ENCODE measurements at places on chromosomes 12 and 14.

- DNase-seq: no peak
These were observed 11.7 kb downstream of the PELI2 start for GRCh38 chr14:56129933-56130332.

DNA sequence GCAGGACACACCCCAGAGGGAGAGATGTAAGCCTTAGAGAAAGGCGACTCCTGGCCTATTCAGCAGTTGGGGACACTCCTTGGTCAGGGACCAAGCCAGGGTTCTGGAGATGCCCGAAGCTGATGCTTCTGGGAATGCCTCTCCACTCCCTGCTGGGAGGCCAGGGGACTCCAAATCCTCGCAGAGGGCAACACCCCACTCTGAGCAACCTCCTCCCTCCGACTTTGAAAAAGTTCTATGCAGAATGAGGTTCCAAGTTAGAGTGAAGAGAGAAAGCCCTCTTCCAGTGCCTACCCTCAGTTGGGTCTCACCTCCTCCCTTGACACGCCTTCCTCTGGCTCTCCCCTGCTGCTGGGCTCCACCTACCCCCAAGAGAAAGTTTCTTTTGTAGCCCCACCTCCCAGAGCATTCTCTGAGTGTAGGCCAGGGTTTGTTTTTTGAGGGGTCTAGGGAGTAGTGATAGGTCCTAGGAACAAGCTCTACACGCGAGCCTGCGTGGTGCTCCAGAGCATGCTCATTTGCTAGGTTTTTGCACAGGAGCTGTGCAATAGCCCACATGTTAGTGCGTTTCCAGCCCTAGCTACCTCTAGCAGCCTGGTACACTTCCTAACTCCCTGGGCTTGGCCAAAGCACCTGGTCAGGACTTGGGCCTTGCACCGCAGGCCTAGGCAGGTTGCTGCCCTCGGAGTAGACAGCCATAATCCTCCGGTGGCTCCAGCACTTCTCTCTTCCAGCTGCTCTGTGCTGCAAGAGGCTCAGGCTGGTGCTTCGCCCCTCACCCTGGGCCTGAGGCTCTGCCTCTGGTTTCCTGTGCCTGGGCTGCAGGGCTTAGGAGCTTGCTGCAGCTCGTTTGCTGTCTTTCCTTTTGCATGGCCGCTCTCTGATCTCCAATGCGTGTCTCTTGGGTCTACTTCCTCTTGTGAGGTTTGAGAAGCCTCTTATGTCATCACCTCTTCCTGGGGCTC is 590 bp upstream of the CEBPE start:
- DNase-seq: no peak

DNA sequence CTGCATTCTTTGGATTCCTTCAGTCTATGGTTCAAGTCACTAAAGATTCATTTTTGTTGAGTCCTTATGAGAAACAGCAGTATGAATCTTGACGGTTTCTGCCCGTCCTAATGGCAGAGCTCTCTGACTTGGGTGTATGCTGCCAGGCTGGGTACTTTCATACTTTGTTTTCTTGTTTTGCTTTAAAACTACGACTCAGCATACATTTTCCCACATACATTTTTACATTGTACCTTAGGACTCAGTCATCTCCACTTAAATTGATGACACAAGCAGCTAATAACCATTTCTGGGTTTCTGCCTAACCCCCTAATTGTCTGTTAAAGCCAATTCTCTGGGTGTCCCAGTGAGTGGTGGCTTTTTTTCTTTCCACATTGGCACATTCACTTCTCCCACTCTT is 4.8 kb upstream of the DDX55 start:
- DNase-seq: no peak

GRCh38 chr14:71365361-71365760 is 458.1 kb downstream of the PCNX1 start:
- no peak for DNase-seq

- no peak for DNase-seq
These were observed 59.0 kb upstream of the STXBP6 start for GRCh38 chr14:25108959-25109358.

DNA sequence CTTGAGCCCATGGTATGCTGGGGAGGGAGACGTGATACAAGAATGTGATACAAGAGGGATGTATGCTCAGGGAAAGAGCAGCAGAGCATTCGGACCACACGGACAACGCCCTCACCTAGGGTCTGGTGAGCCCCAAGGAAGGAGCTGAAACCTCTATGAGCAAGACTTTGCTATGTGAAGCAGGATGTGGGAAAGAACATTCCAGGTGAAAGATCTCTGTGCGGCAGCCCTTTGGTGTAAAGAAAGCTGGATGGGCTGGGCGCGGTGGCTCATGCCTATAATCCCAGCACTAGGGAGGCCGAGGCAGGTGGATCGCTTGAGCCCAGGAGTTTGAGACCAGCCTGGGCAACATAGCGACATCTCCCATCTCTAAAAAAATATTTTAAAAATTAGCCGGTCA is 16.9 kb upstream of the FICD start:
- DNase-seq: no peak

- DNase-seq: no peak
These were observed 145.3 kb downstream of the TTLL5 start for GRCh38 chr14:75806352-75806832.

DNA sequence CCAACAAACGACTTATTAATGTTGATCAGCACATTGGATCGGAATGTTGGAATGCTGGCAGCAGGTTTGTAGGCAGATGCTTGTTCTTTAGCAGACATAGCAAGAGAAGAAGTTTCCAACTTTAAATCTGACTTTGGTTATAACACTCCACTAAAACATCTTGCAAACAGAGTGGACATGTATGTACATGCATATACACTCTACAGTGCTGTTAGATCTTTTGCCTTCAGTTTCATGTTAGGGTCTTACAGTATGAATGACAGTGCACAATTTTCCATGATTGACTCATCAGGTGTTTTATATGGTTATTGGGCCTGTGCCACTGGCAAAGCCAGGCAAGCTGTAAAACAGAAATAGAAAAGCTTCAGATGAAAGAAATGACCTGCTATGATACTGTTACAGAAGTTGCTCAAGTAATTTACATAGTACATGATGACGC is 14.3 kb upstream of the DHRS7 start:
- DNase-seq: no peak

DNA sequence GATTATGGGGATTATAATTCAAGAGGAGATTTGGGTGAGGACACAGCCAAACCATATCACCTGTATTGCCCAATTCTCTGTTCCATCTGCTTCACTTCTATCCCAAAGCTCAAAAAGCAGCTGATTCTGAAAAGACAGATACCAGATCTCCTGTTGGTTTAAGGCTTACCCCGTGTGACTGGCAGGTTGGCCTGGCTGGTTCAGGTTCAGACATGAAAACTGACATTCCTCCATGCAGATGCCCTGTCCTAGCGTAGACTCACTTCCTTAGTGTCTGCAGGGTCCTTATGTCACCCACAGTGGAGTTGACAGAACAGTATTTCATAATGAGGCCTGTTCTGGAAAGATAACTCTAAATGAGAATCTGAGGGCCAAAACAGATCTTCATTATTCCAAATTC is 61.1 kb upstream of the FLRT2 start:
- DNase-seq: no peak

GRCh38 chr14:74035556-74035955 is 16.4 kb downstream of the BBOF1 start:
- DNase-seq: no peak

DNA sequence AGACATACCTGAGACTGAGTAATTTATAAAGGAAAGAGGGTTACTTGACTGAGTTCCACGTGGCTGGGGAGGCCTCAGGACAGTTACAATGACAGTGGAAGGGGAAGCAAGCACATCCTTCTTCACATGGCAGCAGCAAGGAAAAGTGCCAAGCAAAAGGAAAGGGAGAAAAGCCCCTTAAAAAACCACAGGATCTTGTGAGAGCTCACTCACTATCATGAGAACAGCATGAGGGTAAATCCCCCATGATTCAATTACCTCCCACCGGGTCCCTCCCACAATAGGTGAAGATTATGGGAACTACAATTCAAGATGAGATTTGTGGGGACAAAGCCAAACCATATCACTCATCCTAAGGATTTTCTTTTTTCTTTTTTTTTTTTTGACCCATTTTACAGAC is 177.8 kb upstream of the EEA1 start:
- no peak for DNase-seq

DNA sequence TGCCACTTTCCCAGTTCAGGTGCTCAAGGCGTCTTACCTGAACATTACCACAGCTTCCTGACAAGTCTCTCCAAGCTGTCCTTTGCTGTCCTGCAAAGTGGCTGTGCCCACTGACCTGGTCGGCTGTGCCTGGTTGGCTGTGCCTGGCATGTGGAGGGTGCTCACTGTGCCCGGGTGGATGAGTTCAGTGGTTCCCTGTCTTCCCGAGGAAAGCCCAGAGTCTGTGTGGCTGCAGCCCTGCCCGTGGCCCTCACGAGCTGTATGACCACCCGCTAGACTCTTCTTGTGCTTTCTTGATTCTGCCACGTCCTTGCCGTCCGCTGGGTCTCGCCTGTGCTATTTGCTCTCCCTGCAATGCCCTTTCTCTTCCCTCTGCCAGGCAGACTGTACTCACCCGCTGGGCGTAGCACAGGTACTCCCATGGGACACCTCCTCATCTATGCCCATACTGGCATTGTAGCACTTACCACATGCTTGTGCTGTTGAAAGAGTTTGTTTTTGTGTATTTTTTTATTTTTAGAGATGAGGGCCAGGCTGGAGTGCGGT is 95.9 kb downstream of the TSPAN9 start:
- DNase-seq: no peak

- DNase-seq: no peak
These were observed 101.3 kb downstream of the FOXN3 start for GRCh38 chr14:89315493-89316470.

GRCh38 chr14:95322651-95323050 is 2.9 kb upstream of the CLMN start:
- no peak for DNase-seq

DNA sequence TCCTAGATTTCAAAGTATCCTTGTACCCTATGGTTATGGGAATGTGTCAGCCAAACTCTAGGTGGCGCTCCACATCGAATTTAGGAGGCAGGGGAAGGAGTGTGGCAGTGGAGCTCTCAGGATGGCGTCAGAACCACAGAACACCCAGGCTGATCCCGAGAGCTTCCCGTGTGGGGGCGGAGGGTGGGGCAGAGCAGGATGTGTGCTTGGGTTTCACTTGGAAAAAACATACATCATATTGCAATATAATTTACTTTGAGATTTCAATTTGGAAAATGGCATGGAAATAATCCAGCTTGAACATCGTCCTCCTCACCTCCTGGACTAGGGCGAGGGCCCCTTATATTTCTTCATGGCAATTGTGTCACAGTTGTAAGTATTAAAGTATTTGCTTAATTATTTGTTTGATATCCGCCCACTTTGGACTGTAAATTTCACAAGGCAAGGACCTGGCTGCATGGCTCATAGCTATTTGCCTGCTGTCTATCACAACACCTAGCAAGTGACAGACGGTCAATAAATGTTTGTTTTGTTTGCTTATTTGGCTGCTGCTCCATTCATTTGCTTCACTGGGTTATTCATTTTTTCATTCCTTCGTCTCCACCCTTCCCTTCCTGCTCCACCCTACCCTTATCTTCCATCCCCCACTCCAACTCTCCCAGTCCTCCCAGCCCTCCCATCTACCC is 221.5 kb upstream of the HMGA2 start:
- DNase-seq: peak; percentile 79

DNA sequence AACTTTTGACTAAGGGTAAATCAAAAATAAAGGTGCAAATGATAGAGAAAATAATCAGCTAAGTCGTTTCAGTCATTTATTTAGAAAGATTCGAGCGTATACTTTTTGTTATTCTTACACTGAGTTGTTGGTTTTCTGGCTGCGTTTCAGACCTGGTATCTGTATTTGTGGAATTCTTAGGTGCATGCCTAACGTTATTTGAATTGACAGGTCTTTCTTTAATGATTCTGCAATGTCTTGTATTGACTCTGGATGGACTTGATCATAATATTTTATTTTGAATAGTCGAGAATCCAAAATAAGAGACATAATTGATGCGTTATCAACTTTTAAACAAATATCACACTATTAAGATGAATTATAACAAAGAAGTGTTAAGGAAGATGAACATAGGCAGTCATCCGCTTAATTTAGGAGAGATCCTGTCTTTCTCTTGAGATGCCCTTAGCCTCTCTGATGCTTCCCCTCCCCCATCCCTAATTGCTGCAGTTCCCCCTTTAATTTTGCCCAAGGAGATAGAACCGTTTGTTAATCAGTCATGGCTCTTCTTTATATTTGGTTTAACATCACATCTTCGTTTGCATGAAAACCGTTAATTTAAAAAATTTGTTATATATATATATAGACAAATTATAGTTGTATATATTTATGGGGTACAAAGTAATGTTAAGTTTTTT is 1.8 kb downstream of the ALX1 start:
- no peak for DNase-seq

DNA sequence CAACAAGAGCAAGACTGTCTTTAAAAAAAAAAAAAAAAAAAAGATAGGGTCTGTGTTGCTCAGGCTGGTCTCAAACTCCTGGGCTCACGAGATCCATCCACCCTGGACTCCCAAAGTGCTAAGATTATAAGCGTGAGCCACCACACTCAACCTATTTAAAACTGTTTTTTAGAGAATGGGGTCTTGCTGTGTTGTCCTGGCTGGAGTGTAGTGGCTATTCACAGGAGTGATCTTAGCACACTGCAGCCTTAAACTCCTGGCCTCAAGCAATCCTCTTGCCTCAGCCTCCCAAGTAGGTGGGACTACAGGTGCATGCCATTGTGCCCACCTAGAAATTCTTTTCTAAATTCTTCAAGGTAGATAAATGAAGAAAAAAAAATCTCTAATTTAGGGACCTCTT is 7.6 kb downstream of the COQ10A start:
- DNase-seq: no peak

GRCh38 chr12:3752741-3753486 is at the start of gene CRACR2A:
Gene CRACR2A, minus strand, starts transcription at chr12:3753109. Its CDS starts 56,110 bp downstream, at chr12:3696999.
- peak; percentile 90 for DNase-seq

GRCh38 chr12:77578466-77579220 is 252.1 kb upstream of the NAV3 start:
- no peak for DNase-seq

GRCh38 chr12:32201976-32202375 is 95.3 kb downstream of the BICD1 start:
- DNase-seq: no peak

GRCh38 chr12:22653075-22653474 is 28.1 kb downstream of the ETNK1 start:
- no peak for DNase-seq

- no peak for DNase-seq
These were observed 62.5 kb upstream of the METAP2 start for GRCh38 chr12:95411466-95411865.

GRCh38 chr12:68368327-68368726 is 36.2 kb upstream of the MDM1 start:
- DNase-seq: no peak

DNA sequence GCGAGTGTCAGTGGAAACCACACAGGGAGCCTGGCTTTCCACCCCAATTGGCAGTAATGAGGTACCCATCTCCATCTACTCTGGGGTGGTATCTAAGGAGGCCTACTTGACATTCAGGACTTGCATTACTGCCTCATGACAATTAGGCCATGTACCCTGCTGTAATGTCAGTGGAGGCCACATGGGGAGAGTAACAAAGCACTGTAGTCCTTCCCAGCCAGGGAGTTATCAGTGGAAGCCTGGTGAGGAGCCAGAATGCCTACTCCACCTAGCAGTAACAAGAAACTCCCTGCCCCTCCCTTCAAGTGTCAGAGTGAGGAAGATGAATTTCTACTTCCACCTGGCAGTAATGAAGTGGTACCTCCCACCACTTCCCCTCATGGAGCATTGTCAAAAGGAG is 12.5 kb downstream of the TIMM9 start:
- no peak for DNase-seq
